ENCODE measurements at places on chromosomes 12 and 14.

DNA sequence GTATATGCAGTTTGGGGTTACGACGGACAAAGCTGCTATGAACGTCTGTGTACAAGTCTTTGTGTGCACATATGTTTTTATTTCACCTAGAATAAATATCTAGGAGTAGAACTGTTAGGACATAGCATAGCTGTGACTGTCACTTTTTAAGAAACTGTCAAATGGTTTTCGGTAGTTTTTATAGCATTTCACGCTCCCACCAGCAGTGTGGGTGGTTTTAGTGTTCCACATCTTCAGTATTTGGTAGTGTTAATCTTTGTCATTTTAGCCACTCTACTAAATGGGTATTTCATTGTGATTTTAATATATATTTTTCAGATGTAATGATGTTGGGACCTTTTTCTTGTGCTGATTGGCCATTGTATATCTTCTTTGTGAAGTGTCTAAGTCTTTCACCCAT lies 109.1 kb upstream of the BCAT1 start:
- no peak for DNase-seq

DNA sequence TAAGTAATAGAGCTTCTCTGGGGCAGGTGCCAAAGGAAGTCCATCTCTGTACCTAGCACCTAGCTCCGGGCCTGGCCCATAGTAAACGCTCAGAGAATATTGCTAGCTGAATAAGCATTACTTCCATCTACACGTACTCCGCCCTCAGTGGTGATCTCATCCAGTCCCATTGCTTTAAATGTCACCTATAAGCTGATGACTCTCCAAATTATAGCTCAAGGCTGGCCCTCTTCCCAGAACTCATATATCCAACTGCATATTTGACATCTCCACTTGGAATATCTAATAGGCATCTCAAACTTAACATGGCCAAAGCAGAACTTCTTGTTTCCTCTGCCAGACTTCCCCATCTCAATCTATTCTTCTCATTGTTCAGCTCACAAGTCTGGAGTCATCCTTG lies 6.9 kb upstream of the DYNLL1 start:
- no peak for DNase-seq

- DNase-seq, result no peak
These were observed 576.0 kb downstream of the NRXN3 start for GRCh38 chr14:78746086-78746595.

DNA sequence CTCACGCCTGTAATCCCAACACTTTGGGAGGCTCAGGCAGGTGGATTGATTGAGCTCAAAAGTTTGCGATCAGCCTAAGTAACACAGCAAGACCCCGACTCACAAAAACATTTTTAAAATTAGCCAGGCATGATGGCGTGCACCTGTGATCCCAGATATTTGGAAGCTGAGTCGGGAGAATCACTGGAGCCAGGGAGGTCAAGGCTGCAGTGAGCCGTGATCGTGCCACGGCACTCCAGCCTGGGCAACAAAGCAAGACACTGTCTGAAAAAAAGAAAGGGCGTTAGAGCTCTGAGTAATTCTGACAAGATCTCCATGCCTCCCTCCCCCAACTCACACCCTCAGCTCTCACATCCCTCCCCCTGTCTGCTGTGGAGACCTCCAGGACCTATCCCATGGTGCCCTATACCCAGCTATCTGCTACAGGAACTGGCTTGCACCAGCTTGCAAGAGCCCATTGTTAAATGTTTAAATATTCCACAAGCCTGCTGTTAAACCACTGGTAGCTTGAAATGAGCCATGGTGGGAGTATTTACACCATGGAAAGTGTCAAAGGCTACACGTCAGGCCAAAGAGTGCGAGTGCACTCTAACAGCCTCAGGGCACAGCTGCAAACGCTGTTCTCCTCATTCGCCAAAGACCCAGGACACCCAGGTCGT lies 35.1 kb upstream of the PPP2R5C start:
- DNase-seq, result no peak

DNA sequence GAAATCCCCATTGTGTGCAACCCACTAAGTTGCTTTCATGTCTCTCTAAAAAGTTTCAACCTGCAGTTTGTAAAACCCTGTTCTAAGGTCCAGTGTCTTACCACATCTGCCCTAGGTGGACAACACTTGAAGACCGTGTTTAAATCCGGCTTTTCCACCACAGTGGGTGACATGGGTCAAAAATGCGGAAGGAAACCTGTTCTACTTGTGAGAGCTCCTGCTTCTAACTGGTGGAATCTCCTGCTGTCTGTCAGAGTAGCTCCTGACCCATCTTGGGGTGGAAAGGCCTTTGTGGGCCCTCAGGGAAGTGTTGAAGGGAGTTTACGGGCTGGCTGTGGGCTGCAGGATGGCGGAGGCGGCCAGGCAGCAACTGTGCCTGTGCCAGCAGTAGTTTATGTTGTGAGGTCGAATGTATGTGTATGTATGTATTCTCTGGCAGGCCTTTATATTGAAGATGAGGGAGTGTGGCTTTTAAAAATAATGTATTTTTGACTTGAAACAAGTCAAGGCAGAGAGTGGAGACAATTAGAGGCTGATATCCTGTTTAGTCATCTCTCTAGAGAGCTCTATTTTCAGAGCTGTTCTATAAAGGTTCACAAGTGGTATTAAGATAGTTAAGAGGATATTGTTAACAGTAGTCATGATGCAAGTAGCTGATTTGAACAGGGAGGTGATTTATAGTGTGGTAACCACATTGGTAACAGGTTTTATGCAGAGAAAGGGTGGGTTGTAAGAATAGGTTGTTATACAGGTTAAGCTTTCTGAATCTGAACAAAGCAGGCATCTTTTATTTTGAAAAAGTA lies 67.0 kb downstream of the PRKCH start:
- DNase-seq, result no peak

DNA sequence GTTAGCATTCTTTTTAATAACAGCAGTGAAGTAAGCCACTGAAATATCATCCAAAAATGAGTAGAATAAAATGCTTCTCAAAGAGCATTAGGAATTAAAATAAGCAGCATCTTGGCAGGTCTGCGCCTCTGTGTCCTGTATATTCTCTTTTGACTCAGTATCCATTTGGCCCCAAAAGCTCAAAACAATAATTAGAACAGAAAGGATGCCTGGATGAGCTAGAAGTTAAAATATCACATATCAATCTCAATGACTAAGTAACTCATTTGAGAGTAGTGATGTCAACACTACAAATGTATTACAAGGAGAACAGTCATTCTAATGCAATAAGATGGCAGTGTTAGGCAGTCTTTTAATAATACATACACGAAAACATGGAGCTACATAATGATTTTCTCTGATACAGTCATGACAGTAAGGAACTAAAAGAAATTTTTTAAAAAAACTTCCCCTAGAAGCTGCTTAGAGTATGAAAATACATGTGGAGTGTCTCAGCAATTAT lies 160.9 kb upstream of the ABCD2 start:
- no peak for DNase-seq

All from T-helper 2 cell (primary cell).